ENCODE measurements at places on chromosomes 5 and 9.

DNA sequence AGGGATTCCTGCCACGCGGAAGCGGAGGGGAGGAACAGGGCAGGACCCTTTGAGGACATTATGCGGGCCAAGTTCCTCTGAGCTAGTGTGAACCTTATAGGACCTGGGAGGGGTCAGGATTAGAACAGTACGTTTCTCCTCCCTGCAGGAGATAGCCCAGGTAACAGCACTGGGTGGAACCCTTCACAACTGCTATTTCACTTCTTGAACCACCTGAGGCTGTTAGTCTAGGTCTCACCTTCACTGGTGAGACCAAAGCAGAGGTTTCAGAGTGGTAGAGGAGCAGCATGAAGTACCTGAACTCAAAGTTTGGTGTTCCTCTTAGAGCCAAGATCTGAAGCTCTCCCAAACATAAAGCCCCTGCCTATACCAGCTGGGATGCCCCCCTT, 832 bp downstream of the EIF4EBP3 start:
- no peak for DNase-seq

DNA sequence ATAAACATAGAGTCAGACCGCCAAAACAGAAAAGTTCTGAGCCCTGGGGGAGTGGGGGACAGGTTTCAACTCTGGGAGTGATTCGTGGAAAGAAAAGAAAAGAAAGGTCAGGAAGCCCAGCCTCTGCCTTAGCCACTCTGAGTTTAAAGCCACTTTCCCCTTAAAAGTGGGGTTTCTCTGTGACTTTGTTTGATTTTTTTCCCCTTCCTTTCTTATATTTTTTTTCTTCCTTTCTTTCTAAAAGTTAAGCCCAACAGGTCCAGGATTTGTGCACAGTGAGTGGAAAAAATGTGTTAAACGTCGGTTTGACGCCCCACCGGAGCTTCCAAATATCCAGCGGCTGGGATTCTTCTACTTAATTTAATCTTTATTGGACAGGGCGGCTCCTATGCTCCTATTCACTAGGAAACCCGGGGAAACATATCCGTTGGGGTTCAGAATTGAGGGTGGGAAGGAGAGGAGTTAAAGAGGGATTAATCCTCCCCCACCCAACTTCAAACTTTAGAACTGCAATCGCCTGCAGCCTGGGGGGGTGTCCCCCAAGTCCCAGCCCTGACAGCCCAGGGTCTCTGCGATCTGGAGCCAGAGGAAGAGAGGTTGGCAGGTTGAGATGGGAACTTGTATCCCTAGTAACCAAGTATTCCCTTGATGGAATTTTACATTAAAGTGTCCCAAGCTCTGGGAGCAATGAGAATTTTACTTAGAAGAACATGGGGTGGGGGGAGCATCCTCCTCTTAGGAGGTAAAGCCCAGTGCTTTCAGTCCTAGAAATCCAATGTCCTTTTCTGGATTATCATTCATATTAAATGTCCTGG, 6.3 kb downstream of the NR2F1-AS1 start:
- no peak for DNase-seq

- DNase-seq = no peak
Observed at GRCh38 chr5:147057051-147057450, 177.8 kb upstream of the STK32A start.

DNA sequence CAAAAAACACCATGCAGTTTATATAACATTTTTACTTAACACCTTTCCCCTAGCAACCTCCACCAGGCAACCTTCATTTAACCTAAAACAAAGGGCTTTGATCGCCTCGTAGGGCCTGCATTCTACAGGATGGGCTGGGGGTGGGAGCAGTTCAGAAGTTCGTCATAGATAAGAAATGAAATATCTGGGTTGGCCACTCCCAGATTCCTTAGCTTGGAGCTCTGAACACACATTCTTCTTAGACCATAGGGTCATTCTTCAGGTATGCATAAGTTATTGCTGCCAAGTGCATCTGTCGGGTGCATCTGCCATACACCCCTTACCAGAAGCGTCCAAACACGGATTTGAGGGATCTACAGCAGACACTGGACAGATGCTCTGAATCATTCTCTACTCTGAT, 4.3 kb upstream of the SLC22A5 start:
- no peak for DNase-seq

DNA sequence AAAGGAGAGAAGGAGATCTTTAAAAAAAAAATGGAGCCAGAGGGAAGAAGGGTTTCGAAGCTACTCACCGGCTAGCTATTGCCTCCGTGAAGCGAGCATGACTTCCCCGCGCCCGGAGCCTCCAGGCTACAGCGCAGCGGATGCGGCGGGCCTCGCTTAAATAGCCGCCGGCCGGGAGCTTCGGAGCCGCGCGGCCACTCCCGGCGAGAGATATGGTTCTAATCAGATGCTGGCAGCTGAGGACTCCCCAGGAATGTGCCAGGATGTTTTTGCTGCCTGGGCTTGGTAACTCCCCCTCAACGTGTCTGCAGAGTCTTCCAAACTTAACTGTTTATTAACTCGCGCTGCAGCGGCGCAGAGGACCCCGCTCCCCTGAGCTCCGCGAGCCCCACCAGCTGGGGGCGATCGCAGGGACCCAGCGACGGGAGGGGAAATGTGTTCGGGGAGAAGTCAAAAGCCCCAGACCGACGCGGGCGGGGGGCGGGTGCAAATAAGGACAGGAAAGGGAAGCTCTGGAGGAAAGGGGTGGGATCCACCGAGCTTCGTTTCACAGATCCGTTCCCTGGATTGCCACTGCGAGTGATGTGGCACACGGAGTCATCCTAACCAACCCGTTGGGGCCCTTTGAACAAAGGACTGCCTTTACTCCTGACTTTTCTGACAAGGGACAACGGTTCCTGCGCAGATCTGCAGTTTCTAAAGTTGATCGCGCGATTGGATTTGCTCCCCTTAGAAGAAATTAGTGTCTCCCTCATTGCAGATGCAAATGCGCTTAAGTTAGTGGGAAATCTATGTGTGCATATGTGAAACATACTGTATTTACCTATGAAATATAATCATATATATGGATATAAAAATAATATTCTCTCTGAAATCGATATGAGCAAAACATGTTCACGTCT, at the start of gene DAB2:
TSS of gene DAB2 (minus strand) at position 245 of the 902 bp plus-strand sequence. CDS start 30,660 bp downstream, outside the sequence.
- peak; percentile 33 for DNase-seq

Data from CD4-positive, alpha-beta T cell treated with Interleukin-4 for 1 hour (primary cell).